Smooth muscle cell of the pulmonary artery (primary cell): ENCODE measurements at places on chromosomes 4 and X. TPM values are rescaled to one million over a fixed set of nuclear protein-coding genes. Genes with fewer than 3 reads are reported as not detected.

GPRASP1 gene
- total RNA-seq: 2.8 and 4.6 TPM in 2 replicates

IGFBP7 gene
- total RNA-seq: 2,245 and 2,337 TPM in 2 replicates

PAGE1 gene
- total RNA-seq: not detected in 2 replicates

TRIM75 gene
- total RNA-seq: not detected in 2 replicates

BMX gene
- 0.33 and 0.76 TPM in 2 replicates for total RNA-seq

P2RY8 gene
- not detected in 2 replicates for total RNA-seq

SCFD2 gene
- 44.5 and 49.5 TPM in 2 replicates for total RNA-seq

KLHL34 gene
- not detected in 2 replicates for total RNA-seq

KLB gene
- total RNA-seq: under 0.01 and 0.07 TPM in 2 replicates

PTCHD1 gene
- under 0.01 TPM in 1 of 2 replicates, not detected in the other for total RNA-seq

ZNF630 gene
- total RNA-seq: 1.2 and 2.9 TPM in 2 replicates

NFXL1 gene
- 8.9 and 10.1 TPM in 2 replicates for total RNA-seq
